ENCODE measurements at places on chromosomes 7 and 10.

DNA sequence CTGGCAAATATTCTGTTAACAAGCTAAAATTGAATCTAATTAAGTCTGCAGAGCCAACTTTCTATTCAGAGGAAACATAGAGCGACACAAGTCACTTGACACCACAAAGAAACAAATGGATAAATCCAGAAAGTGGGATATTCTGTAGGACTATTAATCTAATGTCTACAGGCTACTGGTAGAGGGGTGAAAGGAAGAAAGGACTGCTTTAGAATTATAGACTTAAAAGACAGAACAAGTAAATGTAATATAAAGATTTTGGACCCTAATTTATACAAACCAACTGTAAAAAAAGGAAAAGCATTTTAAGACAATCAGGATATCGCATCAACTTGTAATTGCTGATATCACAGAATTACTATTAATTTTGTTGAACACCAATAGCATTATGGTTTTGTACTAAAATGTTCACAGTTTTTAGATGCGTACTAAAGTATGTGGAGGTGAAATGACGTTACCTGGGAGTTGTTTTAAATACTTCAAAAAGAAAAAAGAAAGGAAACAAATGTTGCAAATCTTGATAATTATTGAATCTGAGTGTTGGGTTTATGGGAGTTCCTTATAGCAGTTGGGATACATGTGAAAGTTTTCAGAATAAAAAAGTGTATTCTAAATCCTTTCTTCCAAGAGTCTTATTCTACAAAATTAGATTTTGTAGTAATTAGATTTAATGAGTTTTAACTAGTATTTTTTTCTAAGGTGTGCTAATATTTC lies 73.5 kb upstream of the ASAH2 start:
- no peak for DNase-seq

DNA sequence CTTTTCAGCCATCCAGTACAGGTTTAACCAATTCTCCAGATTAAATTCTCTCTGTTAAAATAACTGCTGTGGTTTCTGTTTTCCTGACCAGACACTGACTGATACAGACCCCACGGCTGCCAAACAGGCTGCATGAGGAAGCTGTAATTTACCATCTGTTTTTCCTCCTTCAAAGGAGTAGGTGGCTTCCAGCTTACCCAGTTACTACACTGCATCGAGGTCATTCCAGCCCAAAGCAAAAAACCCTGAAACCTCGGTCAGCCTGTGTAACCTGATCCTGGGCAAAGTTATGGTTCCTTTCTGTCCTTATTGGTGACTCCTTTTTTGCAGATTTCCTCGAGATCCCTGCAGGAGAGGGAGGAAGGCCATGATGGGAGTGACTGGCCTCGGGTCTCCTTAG lies 27.9 kb upstream of the LOXL4 start:
- DNase-seq, result peak; percentile 32

GRCh38 chr7:156576216-156577058 lies 64.1 kb upstream of the RNF32 start:
- no peak for DNase-seq

DNA sequence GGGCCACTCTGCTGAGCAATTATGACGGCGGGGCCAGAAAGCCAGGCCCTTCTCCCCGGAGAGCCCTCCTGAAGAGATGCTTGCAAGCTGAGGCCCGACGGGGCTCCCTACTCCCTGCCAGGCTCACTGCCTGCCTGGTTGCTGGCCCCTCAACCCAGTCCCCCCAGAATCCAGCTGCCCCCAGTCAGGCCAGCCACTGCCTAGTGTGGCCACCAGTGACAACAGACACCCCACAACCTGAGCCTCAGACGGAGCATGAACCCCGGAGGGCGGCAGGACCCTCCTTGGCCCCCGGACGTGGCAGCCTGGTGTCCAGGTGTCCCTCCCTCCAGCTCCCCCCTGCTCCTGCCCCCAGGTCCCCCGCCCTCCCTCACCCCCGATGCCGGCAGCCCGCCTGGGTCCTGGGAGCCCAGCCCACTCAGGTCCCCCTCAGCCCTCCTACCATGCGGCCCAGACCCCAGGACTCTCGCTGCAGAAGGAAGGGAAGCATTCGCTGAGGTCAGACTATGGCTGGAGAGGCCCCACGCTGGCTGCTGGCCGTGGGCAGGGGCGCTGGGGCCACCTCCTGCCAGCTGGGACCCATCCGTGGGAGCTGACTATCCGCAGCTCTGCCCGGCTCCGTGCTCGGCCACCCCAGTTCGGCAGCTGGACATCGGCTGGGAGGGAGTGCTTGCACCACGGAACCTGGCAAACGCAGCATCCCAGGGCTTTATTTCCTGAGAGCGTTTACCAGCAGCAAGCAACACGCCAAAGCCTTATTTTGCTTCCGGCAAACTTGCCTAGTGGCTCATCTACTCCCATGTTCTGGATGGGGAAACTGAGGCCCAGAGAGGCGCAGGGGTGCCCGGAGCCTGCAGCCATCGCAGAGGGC lies 89.8 kb downstream of the UNCX start:
- no peak for DNase-seq

DNA sequence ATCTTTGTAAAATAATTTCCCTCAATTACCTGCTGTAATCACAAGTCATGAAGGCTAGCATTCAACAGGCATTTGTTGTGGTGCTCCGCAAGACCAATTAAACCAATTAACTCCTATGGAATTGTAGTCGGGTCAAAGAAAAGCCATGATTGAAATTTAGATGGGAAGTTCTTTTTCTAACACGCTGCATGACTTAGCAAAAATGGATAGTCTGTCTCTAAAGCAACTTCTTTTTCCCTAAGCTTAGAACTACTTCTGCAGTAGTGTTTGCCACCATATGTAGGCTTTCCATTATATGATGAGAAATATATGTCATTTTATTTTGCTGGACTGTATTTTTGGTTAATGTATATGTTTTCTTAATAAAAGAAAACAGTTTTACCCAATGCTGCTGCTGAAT lies 119.1 kb downstream of the TSPAN12 start:
- DNase-seq, result no peak

- no peak for DNase-seq
These were observed 40.1 kb downstream of the HHEX start for GRCh38 chr10:92729886-92730285.

GRCh38 chr7:52325237-52325636 lies 710.2 kb upstream of the POM121L12 start:
- no peak for DNase-seq
